ENCODE measurements at places on chromosomes 3 and 15.

DNA sequence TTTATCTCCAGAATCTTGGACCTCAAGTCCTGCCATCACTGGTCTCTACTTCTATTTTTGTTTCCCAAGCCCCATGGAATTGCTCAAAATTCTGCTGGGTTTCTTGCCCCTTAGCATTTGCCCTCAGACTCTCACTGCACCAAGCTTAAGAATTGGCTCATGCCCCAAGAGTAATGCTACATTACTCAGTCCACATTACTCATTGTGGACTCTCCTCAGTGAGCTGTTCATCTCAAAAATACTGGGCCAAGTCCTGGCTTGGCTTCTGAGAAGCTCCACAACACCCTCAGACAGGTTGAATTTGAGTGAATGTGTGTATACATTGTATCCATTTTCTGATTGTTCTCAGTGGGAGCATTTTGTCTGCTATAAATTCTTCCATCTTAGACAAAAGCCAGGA lies 364.4 kb upstream of the ARHGEF26 start:
- DNase-seq: no peak

- DNase-seq: no peak
Measured at GRCh38 chr15:52394118-52394517, 98.5 kb upstream of the MYO5C start.

- no peak for DNase-seq
Measured at GRCh38 chr3:71702131-71703024, 22.8 kb downstream of the EIF4E3 start.

- DNase-seq: peak; percentile 71
Measured at GRCh38 chr3:125585595-125586223, 9.6 kb downstream of the OSBPL11 start.

GRCh38 chr15:72229076-72229946 lies 1.7 kb downstream of the PKM start:
- no peak for DNase-seq

DNA sequence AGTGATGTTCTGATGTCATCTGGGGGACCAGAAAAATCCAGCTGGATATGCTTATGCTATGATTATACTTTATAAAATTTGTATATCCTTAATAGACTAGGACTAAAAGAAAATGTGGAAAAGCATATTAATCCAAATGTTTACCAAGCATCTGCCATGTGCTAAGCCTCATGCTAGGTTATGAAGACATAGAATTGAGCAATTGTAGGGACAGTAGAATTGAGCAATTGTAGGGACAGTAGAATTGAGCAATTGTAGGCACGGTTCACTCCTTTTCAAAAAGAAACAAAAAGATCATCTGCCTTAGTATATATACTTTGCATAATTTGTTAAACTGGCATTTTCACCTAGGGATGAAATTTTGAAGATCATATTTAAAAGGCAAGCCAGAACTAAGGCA lies 18.3 kb downstream of the ABHD5 start:
- DNase-seq: no peak

GRCh38 chr3:175422744-175423143 lies 563.6 kb downstream of the NAALADL2 start:
- no peak for DNase-seq

DNA sequence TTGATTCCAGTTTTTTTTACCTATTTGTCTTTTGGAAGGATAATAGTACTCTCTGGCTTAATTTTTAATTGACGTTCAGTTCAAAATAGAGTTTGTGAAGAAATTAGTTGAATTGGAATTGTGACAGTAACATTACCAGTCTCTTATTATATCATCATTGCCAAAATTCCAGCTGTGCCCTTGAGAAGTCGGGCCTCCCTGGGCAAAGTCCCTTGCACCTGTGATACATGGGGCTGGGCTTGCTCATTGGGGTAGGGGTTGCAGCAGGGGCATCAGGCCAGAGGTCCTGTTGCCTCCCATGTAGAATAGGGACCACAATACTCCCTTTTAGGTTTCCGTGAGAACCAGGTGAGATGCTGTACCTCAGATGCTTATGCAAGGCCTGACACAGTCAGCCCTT lies 27.9 kb upstream of the APEH start:
- DNase-seq: no peak

DNA sequence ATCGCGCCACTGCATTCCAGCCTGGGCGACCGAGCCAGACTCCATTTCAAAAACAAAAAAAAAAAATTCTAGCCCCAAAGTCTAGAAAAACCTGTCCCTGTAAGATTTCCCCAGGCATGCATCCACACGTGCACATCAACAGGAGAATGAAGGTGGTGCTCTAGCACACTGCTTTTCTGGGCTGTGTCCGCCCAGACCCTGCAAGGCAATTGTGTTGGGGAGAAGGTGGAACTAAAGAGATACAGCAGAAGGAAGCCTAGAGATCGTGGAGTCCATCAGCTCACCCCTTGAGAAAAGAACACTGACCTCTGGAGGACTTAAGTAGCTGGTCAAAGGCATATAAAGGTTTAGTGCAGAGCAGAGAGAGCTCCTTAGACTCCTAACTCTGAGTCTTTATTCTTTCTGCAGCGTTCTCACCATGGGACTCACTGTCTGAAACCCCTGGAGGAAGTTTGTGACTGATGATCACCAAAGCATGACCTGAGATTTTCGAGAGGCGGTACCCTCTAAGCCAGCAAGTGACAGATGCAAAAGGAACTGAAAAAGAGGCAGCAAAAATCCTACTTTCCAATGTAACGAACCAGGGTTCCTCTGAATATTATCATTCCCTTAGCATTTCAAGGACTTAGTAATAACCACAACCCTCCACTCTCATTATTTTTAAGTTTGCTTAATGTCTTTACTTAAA lies 179.8 kb downstream of the MEX3B start:
- no peak for DNase-seq

DNA sequence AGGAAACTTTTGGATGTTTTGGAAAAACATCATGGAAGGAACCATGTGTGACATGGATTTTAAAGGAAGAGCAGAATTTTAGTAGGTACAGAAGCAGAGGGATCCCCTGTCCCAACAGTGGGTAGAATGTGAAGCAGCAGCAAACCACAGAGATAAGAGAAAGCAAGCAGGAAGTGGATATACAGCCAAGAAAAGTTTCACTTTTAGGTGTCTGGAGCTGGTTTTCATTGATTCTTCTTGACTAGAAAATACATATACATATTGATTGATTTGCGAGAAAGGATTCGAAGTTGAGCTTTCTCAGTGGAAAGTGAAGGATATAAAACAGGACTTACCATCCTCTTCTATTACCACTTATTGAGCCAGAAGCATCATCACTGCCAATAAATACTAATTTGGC lies 133.5 kb downstream of the KCNMB2 start:
- DNase-seq: no peak

DNA sequence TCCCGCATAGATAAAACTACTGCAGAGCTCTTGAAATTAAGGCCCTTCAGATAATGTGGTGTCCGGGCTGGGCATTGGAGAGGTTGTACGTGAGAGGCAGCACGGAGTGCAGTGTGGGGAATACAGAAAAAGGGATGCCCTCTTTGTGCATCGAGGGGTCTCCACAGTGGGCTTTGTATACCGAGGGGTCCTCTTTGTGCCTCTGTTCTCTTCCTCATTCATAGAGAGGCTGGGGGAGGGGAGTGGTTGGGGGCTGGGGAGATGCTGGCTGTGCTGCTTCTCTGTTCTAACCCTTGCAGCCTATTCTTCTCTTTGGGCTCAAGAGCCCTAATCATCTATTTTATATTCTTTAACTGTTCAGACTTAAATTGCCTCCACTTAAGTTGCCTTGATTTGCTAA lies 74.3 kb upstream of the NDN start:
- DNase-seq: no peak

- DNase-seq: no peak
Measured at GRCh38 chr3:50357481-50357880, 1.8 kb downstream of the TMEM115 start.

DNA sequence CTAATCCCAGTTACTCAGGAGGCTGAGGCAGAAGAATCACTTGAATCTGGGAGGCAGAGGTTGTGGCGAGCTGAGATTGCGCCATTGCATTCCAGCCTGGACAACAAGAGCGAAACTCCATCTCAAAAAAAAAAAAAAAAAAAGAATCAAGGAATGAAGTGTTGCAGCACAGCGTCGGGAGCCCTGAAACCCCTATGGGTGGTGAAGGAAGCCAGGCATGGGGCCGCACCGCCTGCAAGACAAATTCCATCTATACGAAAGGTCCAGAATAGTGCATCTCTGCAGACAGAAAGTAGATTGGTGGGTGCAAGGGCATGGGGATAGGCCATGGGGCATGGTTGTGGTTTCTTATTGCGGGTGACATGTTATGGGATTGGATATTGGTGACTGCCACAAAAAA lies 98.6 kb upstream of the PRR20G start:
- DNase-seq: no peak

- peak; percentile 13 for DNase-seq
Measured at GRCh38 chr15:36903922-36904556, 196.3 kb downstream of the MEIS2 start.

- no peak for DNase-seq
Measured at GRCh38 chr3:175477651-175478224, 618.6 kb downstream of the NAALADL2 start.

DNA sequence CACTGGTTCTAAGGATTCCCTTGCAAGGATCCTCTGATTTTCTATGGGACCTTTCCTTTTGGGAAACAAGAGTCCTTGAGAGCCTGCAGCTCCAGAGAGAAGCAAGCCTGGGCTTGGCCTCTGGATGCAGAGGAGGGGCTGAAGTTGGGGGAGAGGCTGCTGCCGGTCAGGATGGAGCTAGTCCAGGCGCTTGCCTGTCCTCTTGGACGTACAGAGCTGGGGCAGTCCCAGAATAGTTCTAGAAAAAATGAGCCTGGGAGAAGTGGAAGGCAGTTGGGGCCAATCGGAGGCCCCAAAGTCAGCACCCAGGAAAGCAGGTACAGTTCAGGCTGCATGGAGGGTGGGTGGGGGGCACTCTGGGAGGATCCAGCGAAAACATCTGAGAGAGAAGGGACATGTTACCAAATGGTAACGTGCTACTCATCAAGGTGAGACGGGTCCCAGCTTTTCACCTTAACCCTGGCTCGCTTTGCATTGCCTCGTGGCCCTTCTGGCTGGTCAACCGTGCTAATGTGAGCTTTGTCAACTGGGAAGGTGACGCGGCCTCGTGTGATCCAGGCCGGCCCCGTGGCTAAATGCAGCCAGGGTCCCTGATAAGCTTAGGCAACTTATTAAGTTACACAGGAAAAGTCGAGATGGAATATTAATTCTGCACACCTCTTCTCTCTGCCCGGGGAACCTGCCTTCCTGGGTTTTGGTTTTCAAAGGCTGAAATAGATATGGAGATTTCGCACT lies 38.7 kb upstream of the MAGEF1 start:
- DNase-seq: no peak

- peak; percentile 45 for DNase-seq
Measured at GRCh38 chr15:98668566-98669308, 20.4 kb downstream of the IGF1R start.
